Thyroid gland (tissue), 4 donors: ENCODE measurements at places on chromosomes 6 and 20. TPM values are rescaled to one million over a fixed set of nuclear protein-coding genes. Genes with fewer than 3 reads are reported as not detected.

DNA sequence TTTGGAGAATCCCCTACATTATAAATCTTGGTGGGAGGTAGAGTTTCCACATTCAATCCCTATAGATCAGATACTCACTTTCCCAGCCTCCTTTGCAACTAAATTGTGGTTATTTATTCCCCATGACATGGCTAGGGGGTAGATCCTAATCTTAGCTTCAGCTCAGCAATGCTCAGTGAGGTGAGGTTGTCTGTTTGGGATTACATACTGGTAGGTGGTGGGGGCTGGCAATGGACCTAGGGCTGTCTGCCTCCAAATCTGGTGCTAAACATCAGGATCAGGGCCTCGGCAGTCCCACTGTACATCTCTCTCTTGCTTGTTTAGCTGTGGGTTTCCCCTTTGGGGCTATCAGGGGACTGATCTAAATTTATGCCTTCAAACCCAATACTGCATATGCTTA is 45.8 kb upstream of the PMEPA1 start:
- no peak overlapping the region for H3K27ac ChIP-seq
- H3K4me1 ChIP-seq = no peaks in the 10 kb centered on the region
- H3K27me3 ChIP-seq = no peaks in the 10 kb centered on the region
- no peaks in the 10 kb centered on the region for H3K36me3 ChIP-seq

Gene SNAI1
- total RNA-seq = 14.1 TPM

Gene IL20RA
- total RNA-seq = 1.5 TPM

- H3K27me3 ChIP-seq = no peaks in the 10 kb centered on the region
- H3K27ac ChIP-seq = no peak overlapping the region
- no peaks in the 10 kb centered on the region for H3K36me3 ChIP-seq
- no peak for DNase-seq
- no peak overlapping the region for H3K4me3 ChIP-seq
These were observed 671.2 kb downstream of the COL12A1 start for GRCh38 chr6:74534465-74535211.

DNA sequence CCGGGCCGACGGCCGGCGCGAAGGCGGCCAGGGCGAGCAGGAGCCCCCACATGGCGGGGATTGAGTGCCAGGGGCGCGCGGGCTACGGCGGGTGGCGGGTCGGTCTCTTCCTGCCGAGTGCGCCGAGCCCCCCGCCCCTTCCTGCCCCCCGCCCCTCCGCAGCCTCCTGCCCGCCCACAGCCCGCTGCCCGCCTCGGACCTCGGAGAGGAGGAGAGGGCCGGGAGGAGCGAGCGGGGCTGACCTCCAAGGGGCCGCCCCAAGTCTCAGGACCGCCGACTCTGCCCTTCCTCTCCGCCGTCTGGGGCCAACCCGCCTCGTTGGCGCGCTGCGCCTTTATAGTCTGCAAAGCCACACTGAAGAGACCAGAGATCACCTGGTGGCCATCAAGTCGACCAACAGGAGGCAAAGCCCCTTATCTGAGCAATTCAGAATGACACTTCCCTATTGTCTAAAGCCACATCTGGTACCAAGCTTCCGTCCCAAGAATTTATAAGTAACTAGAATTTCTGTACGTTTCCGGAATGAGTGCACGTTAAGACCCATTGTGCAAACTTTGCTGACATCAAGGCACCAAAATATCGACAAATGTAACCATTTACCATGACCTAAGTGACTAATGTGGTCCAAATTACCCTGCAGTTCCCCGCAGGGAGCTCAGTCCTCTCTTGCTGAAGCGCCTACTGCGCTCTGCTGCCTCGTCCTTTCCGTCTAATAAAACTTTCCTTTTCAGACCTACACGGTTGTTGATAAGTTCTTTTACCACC is at the start of gene CPXM1:
CPXM1 (minus strand) TSS at position 107 of the 765 bp plus-strand sequence; CDS start at position 52, 55 bp downstream.
- H3K36me3 ChIP-seq = no peaks in the 10 kb centered on the region
- DNase-seq = peak; percentile 20
- H3K27ac ChIP-seq = no peak within 1 kb of the TSS
- peaks cover 12% of the 10 kb centered on the region for H3K4me1 ChIP-seq
- no peaks in the 10 kb centered on the region for H3K27me3 ChIP-seq
- H3K4me3 ChIP-seq = peak within 1 kb of the TSS; percentile 9

Gene OR2H1
- total RNA-seq = not detected

GRCh38 chr6:133671376-133671775 is 217.5 kb upstream of the TCF21 start:
- H3K4me1 ChIP-seq = no peaks in the 10 kb centered on the region
- no peaks in the 10 kb centered on the region for H3K27me3 ChIP-seq

Gene RAET1G
- 1.6 TPM for total RNA-seq
